ENCODE measurements at places on chromosomes 5 and 9.

DNA sequence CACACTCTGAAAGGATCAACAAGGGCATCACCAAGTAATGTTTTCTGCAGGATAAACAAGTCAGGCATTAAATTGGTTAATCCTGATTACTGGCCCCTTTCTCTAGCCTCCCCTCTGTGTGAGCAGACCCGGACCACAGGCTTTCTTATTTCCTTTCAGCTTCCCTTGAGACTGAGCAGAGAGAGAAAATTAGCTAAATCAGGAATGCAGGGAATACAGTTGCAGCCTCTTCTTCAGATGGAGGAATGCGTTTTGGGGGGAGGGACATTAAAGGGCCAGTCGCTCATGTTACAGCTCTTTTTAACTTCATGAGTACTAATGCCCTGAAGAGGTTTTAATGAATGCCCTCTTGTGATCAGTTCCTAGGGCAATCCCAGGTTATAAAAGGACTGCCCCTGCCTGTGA lies 19.8 kb downstream of the PCDHAC2 start:
- H3K27ac ChIP-seq, result peak overlapping the region; percentile 81
- H3K4me3 ChIP-seq, result no peak overlapping the region
- DNase-seq, result peak; percentile 15
- H3K36me3 ChIP-seq, result peaks cover 3% of the 10 kb centered on the region

- H3K27me3 ChIP-seq, result no peaks in the 10 kb centered on the region
- no peak for DNase-seq
- H3K4me3 ChIP-seq, result no peak overlapping the region
- no peak overlapping the region for H3K27ac ChIP-seq
- H3K4me1 ChIP-seq, result peaks cover 6% of the 10 kb centered on the region
- peaks cover 4% of the 10 kb centered on the region for H3K36me3 ChIP-seq
Measured at GRCh38 chr5:167358868-167359492, 932.5 kb upstream of the WWC1 start.

DNA sequence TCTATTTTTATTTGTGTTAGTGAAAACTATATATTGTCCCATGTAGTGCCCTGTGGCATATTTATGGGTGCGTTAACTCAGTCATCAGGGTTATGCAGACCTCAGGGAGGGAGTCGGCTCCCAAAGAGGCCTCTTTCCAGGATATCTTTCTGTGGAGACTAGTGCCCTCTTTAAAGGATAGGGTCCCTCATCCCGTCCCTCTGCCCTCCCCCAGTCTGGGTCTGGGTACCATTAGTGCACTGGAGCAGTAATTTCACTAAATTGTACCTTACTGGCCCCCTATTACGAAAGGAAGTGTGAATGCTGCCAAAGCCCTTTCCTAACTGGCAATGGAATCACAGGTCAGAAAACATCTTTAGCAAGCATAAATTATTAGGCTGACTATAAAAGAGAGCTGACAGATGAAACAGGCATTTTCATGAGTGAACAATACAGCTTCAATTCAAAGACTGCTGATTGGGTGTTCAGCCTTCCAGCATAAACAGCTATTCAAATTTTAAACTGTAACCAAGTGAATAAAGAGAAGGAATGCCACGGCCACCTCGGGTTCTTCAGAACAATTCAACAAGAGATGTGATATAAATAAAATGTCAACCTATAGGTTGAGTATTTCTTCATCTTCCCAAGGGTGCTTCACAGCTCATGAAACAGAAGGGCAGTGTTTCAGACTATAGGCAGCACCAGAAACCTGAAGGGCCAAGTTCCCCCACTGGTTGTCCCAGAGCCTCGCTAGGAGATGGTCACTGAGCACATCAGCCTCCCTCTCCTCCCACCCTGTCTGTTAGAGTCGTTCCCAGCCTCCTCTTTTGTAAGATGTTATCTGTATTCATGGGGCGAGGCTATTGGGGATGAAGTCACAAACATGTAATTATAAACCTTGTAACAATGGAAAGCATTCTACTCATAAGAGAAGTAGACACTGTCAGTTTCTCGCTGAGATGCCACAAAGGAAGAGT lies 318.7 kb downstream of the TMEM161B start:
- H3K27ac ChIP-seq, result peak overlapping the region; percentile 79
- no peaks in the 10 kb centered on the region for H3K36me3 ChIP-seq
- H3K4me1 ChIP-seq, result peaks cover 22% of the 10 kb centered on the region
- no peak overlapping the region for H3K4me3 ChIP-seq
- no peak for DNase-seq

DNA sequence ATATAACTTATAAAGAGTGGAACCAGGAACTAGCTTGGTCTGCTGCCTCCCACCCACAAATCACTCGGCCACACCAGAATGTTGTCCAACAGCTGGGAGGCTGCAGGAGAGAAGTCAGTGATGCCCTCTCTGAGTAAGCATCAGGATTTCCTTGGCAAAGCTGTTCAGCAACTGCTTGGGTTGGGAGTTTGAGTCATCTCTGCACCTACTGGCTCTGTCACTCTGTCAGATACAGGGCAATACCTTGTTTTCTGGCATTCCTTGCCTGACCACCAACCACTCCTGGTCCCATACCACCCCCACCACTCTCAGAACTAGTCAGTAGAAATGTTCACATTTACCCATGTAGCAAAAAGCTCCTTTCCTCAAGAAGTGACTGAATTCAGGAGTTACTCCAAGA lies 36.8 kb upstream of the GCNT4 start:
- no peaks in the 10 kb centered on the region for H3K36me3 ChIP-seq
- peaks cover 6% of the 10 kb centered on the region for H3K27me3 ChIP-seq
- no peak overlapping the region for H3K4me3 ChIP-seq
- no peak for DNase-seq
- peaks cover 5% of the 10 kb centered on the region for H3K4me1 ChIP-seq

GRCh38 chr5:57199866-57200265 lies 26.0 kb downstream of the GPBP1 start:
- peaks cover 8% of the 10 kb centered on the region for H3K4me1 ChIP-seq
- peaks cover 59% of the 10 kb centered on the region for H3K36me3 ChIP-seq
- H3K27me3 ChIP-seq, result no peaks in the 10 kb centered on the region
- no peak for DNase-seq
- no peak overlapping the region for H3K27ac ChIP-seq
- H3K4me3 ChIP-seq, result no peak overlapping the region

DNA sequence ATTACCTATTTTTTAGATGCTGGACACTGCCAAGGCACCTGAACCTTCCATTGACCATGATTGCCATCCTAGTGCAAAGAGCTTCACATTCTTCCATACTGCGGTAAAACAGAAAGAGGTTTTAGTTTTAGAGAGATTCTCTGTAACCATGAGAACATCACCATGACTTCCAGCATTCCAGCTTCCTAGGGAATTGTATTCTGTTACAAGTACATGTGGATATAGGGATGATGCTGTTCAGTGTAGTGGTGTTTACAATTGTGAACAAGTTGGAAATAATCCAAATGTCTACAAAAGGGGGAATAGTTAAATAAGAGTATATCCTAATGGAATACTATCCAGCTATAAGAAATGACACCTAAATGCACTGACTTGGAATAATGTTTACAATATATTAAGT lies 22.4 kb downstream of the NIPSNAP3B start:
- no peaks in the 10 kb centered on the region for H3K27me3 ChIP-seq
- peaks cover 62% of the 10 kb centered on the region for H3K36me3 ChIP-seq
- H3K27ac ChIP-seq, result no peak overlapping the region
- no peaks in the 10 kb centered on the region for H3K4me1 ChIP-seq

GRCh38 chr5:7464182-7464581 lies 68.2 kb downstream of the ADCY2 start:
- peaks cover 16% of the 10 kb centered on the region for H3K4me1 ChIP-seq
- peaks cover 13% of the 10 kb centered on the region for H3K36me3 ChIP-seq
- peak overlapping the region; percentile 14 for H3K27ac ChIP-seq
- H3K27me3 ChIP-seq, result peaks cover 4% of the 10 kb centered on the region
- H3K4me3 ChIP-seq, result no peak overlapping the region

DNA sequence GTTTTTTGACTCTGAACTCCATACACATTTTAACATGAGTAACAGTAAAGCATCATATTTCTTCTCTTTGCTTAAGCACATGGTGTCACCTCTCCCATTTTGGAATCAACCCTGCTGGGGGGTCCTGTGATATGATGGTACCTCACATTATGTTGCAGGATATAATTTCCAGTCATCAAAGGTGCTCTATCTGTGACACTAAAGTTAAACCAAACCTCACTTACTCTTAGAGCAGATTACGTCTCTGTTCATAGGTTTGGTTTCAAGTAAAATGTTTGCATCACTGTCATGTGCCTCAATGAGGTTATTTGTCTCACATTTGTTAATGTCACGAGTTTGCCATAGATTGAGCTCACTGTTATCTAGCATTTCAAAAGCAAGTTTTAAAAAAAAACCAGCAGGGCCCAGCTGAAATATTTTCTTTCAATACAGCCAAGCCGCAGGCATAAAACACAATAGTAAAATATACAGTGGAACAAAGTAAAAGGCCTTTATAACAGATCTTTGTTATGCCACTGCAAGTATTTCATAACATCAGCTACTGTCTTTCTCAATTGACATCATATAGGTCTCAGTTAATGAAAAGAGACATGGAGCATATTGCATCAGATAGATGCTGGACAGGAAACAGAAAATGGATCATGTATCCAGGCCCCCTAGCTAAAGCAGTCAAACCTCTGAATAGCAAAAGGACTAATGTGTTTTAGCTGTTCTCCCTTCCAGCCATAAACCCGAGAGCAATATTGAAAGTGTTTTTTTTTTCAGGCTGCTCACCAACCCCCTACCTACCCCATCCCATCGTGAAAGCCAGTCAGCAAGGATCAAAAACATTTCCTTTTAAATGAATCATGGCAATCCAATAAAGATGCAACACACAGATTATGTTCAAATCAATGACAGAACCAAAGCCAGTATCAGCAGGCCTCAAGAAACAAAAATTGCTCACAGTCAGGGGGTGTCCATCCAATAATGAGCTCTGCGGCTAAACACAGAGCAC lies 182.1 kb upstream of the ITGA1 start:
- H3K4me1 ChIP-seq, result peaks cover 5% of the 10 kb centered on the region
- no peaks in the 10 kb centered on the region for H3K36me3 ChIP-seq
- no peak for DNase-seq

DNA sequence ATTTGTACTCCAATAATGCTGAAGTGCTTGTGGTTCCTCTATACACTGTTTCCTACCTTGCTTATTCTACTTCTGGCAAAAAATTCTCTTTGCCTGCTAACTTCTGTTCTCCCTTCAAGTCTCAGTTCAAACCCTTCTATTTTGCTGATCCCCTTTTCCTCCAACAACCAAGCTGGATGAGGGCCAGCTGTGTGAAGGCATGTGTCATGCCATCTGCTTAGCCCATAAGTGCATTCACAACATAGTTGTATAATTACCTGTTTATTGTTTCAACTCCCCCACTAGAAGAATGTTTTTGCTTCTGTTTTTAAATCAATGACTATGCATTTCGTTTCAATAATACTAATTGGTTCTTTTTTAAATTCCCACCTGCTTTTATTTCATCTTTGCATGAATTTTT lies 1951.4 kb upstream of the WWC1 start:
- H3K27me3 ChIP-seq, result no peaks in the 10 kb centered on the region
- H3K4me3 ChIP-seq, result no peak overlapping the region
- H3K4me1 ChIP-seq, result peaks cover 11% of the 10 kb centered on the region
- H3K36me3 ChIP-seq, result peaks cover 3% of the 10 kb centered on the region

- H3K27ac ChIP-seq, result no peak overlapping the region
- H3K4me3 ChIP-seq, result no peak overlapping the region
- peaks cover 4% of the 10 kb centered on the region for H3K4me1 ChIP-seq
- no peaks in the 10 kb centered on the region for H3K36me3 ChIP-seq
- peaks cover 38% of the 10 kb centered on the region for H3K27me3 ChIP-seq
- DNase-seq, result no peak
Measured at GRCh38 chr9:130997395-130997684, 11.6 kb upstream of the LAMC3 start.

GRCh38 chr9:2854617-2855016 lies 10.7 kb upstream of the PUM3 start:
- H3K4me3 ChIP-seq, result no peak overlapping the region
- no peak overlapping the region for H3K27ac ChIP-seq
- no peaks in the 10 kb centered on the region for H3K4me1 ChIP-seq

DNA sequence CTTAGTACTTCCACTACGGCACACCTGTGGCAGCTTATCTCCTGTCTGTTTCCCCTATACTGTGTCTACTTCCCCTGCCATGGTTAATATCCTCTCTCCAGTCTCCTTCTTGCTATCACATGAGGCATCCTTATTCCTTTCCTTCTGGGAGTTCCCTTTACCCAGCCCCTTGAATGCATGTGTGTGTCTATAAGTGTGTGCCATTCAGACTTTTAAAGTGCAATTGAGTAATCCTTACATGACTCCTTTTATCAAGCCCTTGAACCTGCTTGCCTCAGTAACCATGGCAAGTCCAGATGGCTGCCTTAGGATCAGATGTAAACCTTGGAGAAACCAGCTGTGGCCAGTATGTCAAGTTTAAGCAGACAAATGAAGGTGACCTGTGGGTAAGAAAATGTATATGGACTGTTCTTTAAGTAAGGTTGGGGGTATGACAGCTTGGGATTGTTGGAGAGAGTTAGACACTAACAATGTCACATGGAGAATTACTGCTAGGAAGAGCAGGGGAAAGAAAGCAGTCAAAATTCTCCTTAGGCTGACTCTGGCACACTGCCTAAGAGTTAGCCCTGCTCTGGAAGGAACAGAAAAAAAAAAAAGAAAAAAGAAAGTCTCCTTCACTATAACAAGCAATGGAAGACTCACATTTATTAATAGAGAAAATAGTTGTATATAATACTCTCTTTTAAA lies 142.1 kb downstream of the HINT1 start:
- no peak overlapping the region for H3K27ac ChIP-seq
- peaks cover 4% of the 10 kb centered on the region for H3K27me3 ChIP-seq
- H3K4me1 ChIP-seq, result no peaks in the 10 kb centered on the region
- H3K4me3 ChIP-seq, result no peak overlapping the region
- H3K36me3 ChIP-seq, result no peaks in the 10 kb centered on the region

- no peak overlapping the region for H3K27ac ChIP-seq
- no peaks in the 10 kb centered on the region for H3K36me3 ChIP-seq
- DNase-seq, result no peak
- H3K27me3 ChIP-seq, result no peaks in the 10 kb centered on the region
- H3K4me3 ChIP-seq, result no peak overlapping the region
Measured at GRCh38 chr5:52428977-52429489, 358.7 kb upstream of the ITGA1 start.

DNA sequence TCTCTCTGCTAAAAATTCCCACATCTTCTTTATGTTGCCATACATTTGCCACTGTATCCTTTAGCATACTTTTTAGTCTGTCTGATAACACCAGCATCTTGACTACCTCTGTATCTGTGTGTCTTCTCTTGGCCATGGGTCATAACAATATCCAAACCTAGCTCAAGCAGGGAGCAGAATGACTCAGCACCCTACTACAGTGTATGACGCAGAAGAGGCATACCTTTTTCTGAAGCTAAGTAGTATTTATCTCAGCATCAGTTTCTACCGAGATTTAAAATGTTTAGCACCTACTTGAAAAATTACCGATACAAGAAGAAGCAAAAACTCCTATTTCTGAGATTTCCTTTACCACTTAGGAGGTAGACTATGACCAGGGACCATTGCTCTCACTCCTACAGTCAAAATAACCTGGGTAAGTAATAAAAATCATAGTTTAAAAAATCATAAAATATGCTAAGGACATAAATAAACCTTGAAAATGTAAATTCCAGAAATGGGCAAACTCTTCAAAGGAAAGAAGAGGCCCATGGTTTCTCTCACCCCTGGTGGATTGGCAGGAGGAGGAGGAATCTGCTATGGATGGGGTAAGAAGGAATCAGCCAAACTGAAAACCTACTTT lies 286.5 kb downstream of the MAST4 start:
- H3K27ac ChIP-seq, result no peak overlapping the region
- H3K27me3 ChIP-seq, result peaks cover 8% of the 10 kb centered on the region
- H3K4me3 ChIP-seq, result no peak overlapping the region
- H3K4me1 ChIP-seq, result peaks cover 24% of the 10 kb centered on the region
- no peak for DNase-seq
- no peaks in the 10 kb centered on the region for H3K36me3 ChIP-seq

Data from nephron progenitor cell (in vitro differentiated cells).